ENCODE measurements at places on chromosomes 6 and 20.

- no peak for DNase-seq
Observed at GRCh38 chr6:2581011-2581410, 169.7 kb downstream of the MYLK4 start.

DNA sequence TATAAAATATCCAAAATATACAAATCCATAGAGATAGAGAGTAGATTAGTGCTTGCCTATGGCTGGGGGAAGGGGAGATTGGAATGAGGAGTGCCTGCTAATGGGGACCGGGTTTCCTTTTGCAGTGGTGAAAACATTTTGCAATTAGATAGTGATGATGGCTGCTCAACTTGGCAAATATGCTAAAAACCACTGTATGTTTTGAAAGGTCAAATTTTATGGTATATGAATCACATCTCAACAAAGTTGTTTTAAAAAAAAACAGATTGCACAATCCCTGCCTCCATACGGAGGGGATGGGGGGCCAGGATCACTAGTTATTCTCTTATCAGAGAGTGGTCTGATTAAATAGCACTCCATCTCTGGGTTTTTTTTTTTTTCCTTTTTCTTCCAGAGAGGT, 76.9 kb upstream of the RIPOR2 start:
- no peak for DNase-seq

DNA sequence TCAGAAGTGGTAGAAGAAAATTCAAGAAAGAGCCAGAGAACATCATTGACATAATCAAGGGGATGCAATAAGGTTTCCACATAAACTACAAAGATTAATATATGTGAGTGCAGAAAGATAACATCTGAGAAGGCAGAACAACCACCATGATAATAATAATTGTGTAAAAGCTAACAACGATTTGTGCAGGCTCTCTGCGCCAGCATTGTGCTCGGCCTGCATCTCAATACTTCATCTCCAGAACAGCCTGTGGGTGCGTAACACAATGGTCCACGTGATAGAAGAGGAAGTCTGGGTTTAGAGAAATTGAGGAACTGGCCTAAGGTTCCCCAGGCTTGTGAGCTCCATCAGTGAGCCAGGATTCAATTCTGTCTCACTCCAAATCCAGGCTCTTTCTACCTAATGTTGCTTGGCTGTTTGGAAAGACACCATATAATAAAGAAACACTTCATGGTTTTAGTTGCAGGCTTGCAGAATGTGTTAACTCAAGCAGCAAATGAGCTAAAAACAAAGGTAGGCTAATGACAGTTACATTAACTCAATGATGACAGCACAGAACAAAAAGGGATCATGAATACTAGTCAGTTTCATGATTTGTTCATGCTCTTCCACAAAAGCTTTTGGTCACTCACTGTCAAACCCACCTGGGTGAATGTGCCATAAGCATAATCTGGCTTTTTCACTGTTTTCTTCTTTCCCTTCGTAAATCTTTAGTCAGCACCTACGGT, 71.2 kb downstream of the LY86 start:
- DNase-seq: no peak

DNA sequence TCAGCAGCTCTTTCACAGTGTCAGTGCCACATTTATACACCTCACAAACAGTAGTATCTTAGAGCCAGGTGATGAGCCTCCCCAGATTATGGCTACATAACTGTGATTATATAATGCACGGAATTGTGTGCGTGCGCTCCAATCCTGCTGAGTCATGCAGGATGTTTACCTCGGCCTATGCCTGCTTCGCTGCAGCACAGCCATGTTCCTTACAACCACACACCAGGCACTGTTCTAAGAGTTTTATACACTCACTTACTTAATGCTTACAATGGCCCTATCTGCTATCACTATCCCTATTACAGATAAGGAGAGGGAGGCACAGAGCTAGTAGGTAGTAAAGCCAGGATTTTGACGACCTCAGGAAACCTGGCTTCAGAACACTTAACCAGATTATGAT, 7.3 kb downstream of the ZKSCAN3 start:
- no peak for DNase-seq

DNA sequence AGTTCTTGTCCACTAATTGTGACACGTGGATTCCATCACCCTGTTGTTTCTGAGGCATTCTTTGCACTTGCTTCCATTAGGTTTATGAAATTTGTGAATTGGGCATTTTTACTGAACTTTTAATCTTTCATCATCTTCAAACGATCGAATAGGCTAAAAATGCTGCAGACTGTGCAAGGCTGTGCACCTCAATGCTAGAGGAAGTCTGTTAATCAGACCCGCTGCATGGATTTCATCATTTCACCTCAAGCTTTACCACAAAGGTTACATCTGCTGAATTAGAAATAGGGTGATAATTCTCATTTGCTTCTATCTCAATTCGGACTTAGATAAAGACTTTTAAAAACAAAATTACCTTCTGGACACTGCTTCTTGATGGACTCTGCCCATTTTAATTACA, 27.8 kb upstream of the F13A1 start:
- no peak for DNase-seq
